ENCODE measurements at places on chromosomes 13 and 19.

- no peak for DNase-seq
Measured at GRCh38 chr13:81394640-81395039, 1053.7 kb upstream of the SPRY2 start.

DNA sequence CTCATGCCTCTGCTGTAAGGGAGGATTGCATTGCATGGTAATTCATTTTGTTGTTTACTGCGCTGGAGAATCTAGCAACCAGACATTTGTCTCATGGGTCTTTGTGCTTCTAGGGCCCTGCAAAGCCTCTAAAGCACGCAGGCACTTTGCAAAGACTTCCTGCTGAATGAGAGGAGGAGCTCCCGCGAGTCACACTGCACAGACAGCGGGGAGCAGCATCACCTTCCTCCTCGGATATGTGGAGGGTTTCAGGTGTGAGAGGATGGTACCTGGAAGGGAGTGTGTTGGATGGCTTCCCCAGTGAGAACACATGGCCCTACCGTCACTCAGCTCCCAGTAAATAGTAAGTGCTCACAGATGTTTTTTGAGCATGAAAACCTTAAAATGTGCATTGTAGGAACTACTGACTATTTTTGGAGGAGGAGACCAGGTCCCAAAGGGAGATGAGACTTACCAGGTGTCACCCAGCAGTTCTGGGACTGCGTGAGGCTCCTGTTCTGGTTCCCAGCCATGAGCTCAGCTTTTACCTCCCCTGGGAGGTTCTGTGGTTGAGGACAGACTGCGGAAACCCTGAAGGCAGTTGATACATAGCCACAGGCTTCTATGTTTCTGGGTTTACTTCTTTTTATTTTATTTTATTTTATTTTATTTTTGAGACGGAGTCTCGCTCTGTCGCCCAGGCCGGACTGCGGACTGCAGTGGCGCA is 278.0 kb downstream of the FGF9 start:
- no peak for DNase-seq

GRCh38 chr13:85575110-85575509 is 224.1 kb downstream of the SLITRK6 start:
- DNase-seq: no peak

GRCh38 chr13:114212158-114212495 is 22.6 kb upstream of the CDC16 start:
- DNase-seq: no peak

- peak; percentile 17 for DNase-seq
Measured at GRCh38 chr13:25281193-25281934, 5.9 kb downstream of the MTMR6 start.

DNA sequence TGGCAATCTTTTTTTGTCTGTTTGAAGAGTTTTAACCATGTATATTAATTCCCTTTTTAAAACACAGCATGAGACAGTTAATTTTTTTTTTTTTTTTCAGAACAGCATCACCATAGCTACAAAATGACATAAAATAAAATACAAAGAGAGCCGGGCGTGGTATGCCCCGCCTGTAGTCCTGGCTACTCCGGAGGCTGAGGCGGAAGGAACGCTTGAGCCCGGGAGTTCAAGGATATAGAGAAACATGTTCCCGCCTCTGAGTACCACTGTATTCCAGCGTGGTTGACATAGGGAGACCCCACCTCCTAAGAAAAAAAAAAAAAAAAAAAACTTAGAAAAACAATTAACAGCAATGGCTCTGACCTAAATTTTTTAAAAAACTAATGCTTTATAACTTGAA is 10.0 kb upstream of the INSR start:
- no peak for DNase-seq

DNA sequence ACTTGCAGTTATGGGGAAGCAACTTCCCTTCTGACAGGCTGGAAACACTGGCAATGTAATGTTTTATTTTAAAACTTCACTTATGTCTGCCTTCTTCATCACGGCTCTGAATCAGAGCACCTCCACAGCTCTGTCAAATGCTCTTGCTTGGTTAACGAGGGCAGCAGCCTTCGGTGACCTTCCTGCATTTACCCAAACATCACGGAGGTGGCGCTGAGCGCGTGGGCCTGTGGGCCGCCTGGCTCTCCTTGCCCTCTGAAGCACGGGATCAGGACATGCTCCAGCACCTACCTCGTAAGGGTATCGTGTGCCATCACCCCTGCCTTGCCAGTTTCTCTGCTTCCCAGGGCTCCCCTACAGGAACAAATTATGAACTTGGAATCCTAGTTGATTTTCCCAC is 310.0 kb downstream of the TEX29 start:
- no peak for DNase-seq

DNA sequence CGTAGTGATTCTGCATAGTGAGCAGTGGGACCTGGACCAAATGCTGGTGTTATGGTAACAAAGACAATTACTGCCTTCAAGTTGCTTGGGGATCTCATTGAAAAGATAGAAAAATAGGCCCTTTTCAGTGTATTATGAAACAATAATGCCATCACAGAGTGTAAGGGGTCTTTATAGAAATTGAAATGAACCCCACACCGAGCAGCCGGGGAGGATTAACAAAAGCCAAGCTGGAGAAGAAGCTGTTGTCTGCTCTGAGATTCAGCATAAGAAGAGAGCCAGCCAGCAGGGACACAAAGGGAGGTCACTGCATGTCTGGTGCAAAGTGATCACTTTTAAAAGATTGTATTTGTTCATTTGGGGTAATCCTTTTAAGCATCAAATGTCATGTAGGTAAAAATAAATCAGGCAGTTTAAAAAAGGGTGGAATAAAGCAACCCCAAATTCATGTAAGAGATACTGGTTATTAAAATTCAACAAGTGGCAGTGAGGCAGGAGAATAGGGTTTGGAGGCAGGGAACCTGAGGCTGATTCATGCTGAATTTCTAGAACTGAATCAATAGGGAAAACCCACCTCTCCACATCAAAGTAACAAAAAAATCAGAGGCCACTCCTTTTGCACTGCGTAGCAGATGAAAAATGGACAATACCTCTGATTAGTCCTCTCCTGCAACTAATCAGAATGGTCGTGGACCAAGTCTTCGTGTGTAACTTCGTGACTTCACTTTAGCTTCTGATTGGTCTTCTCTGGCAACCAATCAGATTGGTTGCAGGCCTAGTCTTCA is 1548.3 kb upstream of the SLC10A2 start:
- no peak for DNase-seq

GRCh38 chr19:17304386-17305215 is 1.1 kb upstream of the MRPL34 start:
- no peak for DNase-seq

- no peak for DNase-seq
Measured at GRCh38 chr13:113804703-113805430, 45.8 kb downstream of the TMEM255B start.

- DNase-seq: no peak
Measured at GRCh38 chr19:29503140-29503758, 22.5 kb upstream of the VSTM2B start.

DNA sequence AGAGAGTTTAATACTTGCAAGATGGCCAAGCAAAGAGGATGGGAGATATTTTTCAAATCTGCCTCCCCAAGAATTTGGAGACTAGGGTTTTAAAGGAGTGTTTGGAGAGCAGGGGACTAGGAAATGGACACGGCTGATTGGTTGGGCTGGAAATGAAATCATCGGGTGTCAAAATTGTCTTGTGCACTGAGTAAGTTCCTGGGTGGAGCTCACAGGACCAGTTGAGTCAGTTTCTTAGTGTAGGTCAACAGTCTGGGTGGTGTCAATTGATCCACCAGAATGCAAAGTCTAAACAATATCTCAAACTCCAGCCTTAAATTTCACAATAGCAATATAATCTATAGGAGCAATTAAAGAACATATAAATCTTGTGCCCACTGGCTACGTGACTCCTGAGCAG is 23.0 kb upstream of the CEACAM4 start:
- DNase-seq: no peak

DNA sequence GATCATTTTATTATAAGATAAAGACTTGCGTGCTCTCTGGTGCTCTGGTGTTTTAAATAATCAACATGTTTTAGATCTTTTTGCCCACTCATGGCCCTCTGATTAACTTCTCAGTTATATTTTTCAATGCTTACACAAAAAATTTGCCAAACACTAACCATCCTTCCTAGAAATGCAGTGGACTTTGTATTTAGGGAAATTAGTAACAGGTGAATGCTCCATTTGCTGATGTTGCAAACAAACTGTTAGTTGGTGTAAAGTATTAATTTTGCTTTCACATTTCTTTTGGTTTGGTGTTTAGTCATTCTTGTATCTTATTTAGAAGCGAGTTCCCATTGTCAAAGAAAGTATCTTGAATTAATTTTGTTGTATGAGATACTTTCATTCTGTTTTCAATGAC is 2.7 kb downstream of the KL start:
- no peak for DNase-seq

- no peak for DNase-seq
Measured at GRCh38 chr13:79678100-79678499, 197.1 kb downstream of the NDFIP2 start.

- DNase-seq: no peak
Measured at GRCh38 chr19:30049846-30050667, 108.0 kb downstream of the URI1 start.
